ENCODE measurements at places on chromosomes 7 and 10. TPM values are rescaled to one million over a fixed set of nuclear protein-coding genes. Genes with fewer than 3 reads are reported as not detected.

ASB10 gene
- not detected for total RNA-seq

EXOC6 gene
- total RNA-seq = 19.3 TPM

TSC22D4 gene
- total RNA-seq = 55.6 TPM

CTTNBP2 gene
- 0.67 TPM for total RNA-seq

CYP2C19 gene
- total RNA-seq = not detected

CNTNAP2 gene
- total RNA-seq = 0.02 TPM

ATRNL1 gene
- total RNA-seq = 0.12 TPM

ABCF2 gene
- total RNA-seq = 59.8 TPM

SPDYE8 gene
- total RNA-seq = not detected

EPO gene
- not detected for total RNA-seq

ASB13 gene
- total RNA-seq = 24.6 TPM

NFE2L3 gene
- 8.7 TPM for total RNA-seq

C7orf57 gene
- 0.35 TPM for total RNA-seq

GJD4 gene
- not detected for total RNA-seq

RP9 gene
- 32.8 TPM for total RNA-seq

ATOH7 gene
- total RNA-seq = 0.21 TPM

PRKG1 gene
- total RNA-seq = not detected

SEMA3C gene
- total RNA-seq = 53.5 TPM

GDF10 gene
- 0.13 TPM for total RNA-seq

NKX1-2 gene
- not detected for total RNA-seq

OR2A7 gene
- not detected for total RNA-seq

ADAM22 gene
- 0.26 TPM for total RNA-seq

IL15RA gene
- total RNA-seq = 2.3 TPM

AKR1D1 gene
- 0.08 TPM for total RNA-seq

TMEM273 gene
- total RNA-seq = not detected

SHOC2 gene
- total RNA-seq = 17.5 TPM

LIPF gene
- total RNA-seq = not detected

C10orf53 gene
- total RNA-seq = not detected

LRRC18 gene
- not detected for total RNA-seq

ANKRD2 gene
- total RNA-seq = 7.4 TPM

NKX2-3 gene
- total RNA-seq = not detected

CALHM3 gene
- 0.22 TPM for total RNA-seq

OR13A1 gene
- not detected for total RNA-seq

CALD1 gene
- 153 TPM for total RNA-seq

PITX3 gene
- total RNA-seq = 1.5 TPM

CNPY1 gene
- total RNA-seq = not detected

TSPAN33 gene
- 4.6 TPM for total RNA-seq
